ENCODE measurements at places on chromosomes 2 and 18.

GRCh38 chr2:176127774-176128072 lies 1.8 kb upstream of the HOXD8 start:
- DNase-seq: no peak

GRCh38 chr2:120161190-120161589 lies 62.0 kb downstream of the TMEM185B start:
- no peak for DNase-seq

DNA sequence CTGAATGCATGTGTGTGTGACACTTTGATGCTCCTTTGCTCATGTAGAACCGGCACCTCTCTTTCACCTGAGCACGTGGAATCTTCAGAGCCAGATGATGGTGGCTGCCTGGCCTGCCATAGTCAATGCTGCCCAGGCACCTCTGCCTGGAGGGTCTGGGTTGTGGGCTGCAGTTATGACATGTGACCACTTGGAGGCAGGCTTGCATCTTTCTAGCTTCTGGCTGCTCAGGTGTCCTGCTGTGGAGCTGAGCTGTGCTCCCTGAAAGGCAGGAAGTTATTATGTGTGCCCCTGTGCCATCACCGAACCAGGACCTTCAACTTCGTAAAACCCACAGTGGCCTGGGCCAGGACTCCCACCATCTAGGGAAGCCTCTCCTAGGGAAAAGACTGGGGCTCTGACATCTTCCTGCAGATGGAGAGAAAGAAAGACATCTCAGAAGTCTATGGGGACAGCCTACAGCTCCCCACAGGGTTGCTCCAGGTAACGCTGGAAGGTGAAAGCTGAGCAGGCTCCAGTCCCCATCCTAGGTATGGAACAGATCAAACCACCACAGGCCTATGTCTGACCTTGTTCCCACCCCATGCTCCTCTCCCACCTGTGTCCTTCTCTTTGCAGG lies 30.2 kb downstream of the PSD4 start:
- peak; percentile 33 for DNase-seq

- DNase-seq: peak; percentile 17
These were observed 16.8 kb upstream of the LYPD6 start for GRCh38 chr2:149313512-149313972.

GRCh38 chr2:14743861-14744260 lies 111.3 kb downstream of the LRATD1 start:
- DNase-seq: no peak

Measured in fibroblast of skin of left quadriceps (primary cell).